ENCODE measurements at places on chromosomes 5 and 9. TPM values are rescaled to one million over a fixed set of nuclear protein-coding genes. Genes with fewer than 3 reads are reported as not detected.

Gene EGFLAM
- total RNA-seq = not detected

Gene GPR21
- 0.24 TPM for total RNA-seq

GRCh38 chr5:38636626-38637025 is 80.2 kb upstream of the LIFR start:
- no peak for DNase-seq

DNA sequence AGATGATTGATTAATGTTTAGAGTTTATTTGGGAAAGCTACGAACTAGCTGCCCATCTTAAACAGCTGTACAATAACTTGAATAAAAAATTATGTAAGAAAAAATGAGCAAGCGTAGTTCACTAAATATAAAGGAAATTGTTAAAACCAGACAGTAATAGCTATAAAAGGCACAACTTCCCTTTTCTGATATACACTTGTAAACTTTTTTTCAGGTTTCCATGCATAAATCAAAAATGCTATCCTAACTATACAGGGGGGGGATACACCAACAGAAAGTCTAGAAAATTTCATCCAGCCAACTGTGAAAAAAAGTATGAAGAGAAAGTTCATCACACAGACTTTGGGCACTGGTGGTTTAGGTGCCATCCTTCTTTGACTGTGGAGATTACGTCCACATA is 122.3 kb downstream of the NR3C1 start:
- DNase-seq = no peak

- no peak for DNase-seq
Measured at GRCh38 chr5:13574574-13574973, 369.9 kb downstream of the DNAH5 start.
